ENCODE measurements at places on chromosomes 6 and 20.

DNA sequence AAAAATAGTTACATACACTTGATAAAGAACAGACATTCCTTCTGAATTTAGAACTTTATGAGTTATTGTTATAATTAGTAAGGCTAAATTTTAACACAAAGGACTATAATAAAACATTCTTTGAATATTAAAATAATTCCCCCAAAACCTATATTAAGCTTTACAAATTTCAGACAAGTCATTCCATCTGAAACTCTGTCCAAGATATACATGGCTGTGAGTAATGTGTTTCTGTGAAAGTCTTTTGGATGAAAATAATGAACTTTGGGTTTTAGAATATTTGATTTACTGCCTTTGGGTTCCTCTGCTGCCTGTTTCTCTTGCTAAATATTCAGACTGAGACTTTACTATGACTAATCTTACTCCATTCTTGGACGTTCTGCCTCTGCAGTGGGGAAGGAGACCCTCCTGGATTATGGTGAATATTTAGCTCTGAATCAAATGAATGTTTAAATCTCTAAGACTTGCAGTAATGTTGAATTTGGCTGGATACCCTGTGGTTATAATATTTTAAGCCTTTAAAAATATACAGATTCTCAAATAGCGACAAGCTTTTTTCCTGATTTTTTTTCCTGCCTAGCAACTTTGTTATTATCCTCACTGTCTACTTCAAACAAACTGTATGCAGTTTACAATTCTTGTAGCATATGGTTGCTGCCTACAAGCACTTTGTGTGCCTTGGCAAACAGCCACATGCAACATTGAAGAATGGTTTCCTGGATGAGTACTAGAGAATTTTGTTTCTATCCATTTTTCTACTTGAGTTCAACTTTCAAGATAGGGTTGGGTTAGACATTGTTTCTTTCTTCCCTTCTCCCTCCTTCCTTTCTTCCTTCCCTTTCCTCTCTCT is 51.4 kb downstream of the TXLNB start:
- H3K27ac ChIP-seq: no peak overlapping the region
- H3K36me3 ChIP-seq: no peaks in the 10 kb centered on the region
- DNase-seq: no peak
- H3K27me3 ChIP-seq: no peaks in the 10 kb centered on the region
- H3K4me1 ChIP-seq: no peaks in the 10 kb centered on the region
- no peak overlapping the region for H3K4me3 ChIP-seq

- no peaks in the 10 kb centered on the region for H3K27me3 ChIP-seq
- H3K4me1 ChIP-seq: peaks cover 19% of the 10 kb centered on the region
- peak overlapping the region; percentile 57 for H3K27ac ChIP-seq
- H3K4me3 ChIP-seq: no peak overlapping the region
- DNase-seq: no peak
These were observed 479.7 kb upstream of the MARCKS start for GRCh38 chr6:113377362-113377942.

- H3K27me3 ChIP-seq: no peaks in the 10 kb centered on the region
- H3K4me3 ChIP-seq: no peak overlapping the region
- H3K36me3 ChIP-seq: no peaks in the 10 kb centered on the region
- H3K27ac ChIP-seq: no peak overlapping the region
These were observed 436.9 kb upstream of the IMPG1 start for GRCh38 chr6:76509397-76509796.

DNA sequence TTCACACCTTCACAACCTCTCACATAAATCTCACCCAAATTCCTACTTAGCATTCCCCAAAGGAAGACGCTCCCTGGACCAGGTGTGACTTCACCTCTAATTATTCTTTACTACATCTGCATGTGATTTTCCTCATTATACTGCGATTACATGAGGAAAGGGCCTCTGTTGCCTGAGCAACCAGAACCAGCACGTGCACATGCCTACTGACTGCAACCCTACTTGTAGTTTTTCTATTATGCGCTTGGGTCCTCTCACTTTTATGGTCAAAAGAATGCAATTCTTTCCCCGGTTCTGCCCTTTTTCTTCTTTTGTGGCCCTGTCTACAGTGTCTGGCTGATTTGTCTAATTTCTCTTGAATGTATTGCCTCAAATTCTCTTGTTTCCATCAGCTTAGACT is 20.4 kb upstream of the ANKEF1 start:
- no peak overlapping the region for H3K4me3 ChIP-seq
- no peaks in the 10 kb centered on the region for H3K27me3 ChIP-seq
- H3K36me3 ChIP-seq: no peaks in the 10 kb centered on the region
- H3K4me1 ChIP-seq: no peaks in the 10 kb centered on the region

DNA sequence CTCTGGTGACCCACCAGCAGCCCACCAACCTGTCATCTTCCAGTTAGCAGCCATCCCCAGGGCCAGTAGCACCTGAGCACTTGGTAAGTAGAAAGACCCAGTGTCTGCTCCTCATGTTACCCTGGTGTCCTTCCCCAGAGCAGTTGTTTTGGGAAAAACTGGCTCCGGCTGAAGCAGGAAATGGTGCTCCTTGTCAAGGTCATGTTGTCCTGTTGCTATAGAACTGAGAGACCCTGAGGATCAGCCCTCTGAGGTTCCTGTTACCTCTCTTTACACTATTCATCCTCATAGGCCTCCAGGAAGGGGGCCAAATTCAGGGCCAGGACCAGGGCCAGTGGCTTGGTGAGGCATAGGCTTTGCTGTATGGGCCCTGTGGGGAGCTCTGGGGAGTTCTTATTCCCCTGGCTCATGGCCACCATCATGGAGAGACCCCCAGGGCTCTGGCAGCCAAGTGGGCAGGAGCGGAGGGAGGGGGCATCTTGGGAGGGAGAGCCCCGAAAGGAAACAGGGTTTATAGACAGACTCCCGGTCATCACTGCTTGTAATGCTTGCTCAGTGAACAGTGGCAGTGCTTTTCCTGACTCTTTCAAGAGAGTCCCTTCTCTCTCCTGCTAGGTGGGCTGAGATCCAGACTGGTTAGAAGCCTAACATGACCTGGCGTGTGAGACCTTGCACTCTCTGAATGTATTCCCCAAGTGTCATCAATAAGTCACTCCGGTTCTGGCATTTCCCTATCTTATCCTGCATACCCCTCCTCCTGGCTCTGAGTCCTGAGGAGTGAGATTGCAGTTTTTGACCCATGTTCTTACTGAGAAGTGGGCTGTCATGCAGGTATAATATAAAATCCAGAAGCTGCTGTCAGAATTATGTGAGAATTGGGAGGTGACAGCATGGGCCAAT is 50.7 kb downstream of the PPARD start:
- H3K4me1 ChIP-seq: peaks cover 57% of the 10 kb centered on the region
- peak overlapping the region; percentile 99 for H3K27ac ChIP-seq
- no peaks in the 10 kb centered on the region for H3K27me3 ChIP-seq
- H3K4me3 ChIP-seq: peak overlapping the region; percentile 31
- DNase-seq: no peak
- peaks cover 11% of the 10 kb centered on the region for H3K36me3 ChIP-seq

GRCh38 chr6:43712579-43712978 is 25.0 kb upstream of the MRPS18A start:
- H3K27me3 ChIP-seq: no peaks in the 10 kb centered on the region
- peaks cover 5% of the 10 kb centered on the region for H3K4me1 ChIP-seq
- H3K36me3 ChIP-seq: no peaks in the 10 kb centered on the region
- H3K27ac ChIP-seq: no peak overlapping the region

GRCh38 chr6:149806127-149806526 is 56.6 kb downstream of the PCMT1 start:
- no peaks in the 10 kb centered on the region for H3K4me1 ChIP-seq
- no peaks in the 10 kb centered on the region for H3K27me3 ChIP-seq
- peaks cover 41% of the 10 kb centered on the region for H3K36me3 ChIP-seq
- no peak overlapping the region for H3K27ac ChIP-seq

- no peak overlapping the region for H3K4me3 ChIP-seq
- H3K27ac ChIP-seq: no peak overlapping the region
- DNase-seq: no peak
- no peaks in the 10 kb centered on the region for H3K36me3 ChIP-seq
- H3K4me1 ChIP-seq: no peaks in the 10 kb centered on the region
- no peaks in the 10 kb centered on the region for H3K27me3 ChIP-seq
These were observed 1017.3 kb downstream of the KIF16B start for GRCh38 chr20:15555913-15556312.

- no peaks in the 10 kb centered on the region for H3K27me3 ChIP-seq
- H3K4me1 ChIP-seq: peaks cover 11% of the 10 kb centered on the region
- H3K4me3 ChIP-seq: no peak overlapping the region
- no peaks in the 10 kb centered on the region for H3K36me3 ChIP-seq
These were observed 157.8 kb upstream of the PREP start for GRCh38 chr6:105560611-105561066.

GRCh38 chr6:151052021-151052646 is 186.6 kb downstream of the MTHFD1L start:
- H3K4me3 ChIP-seq: no peak overlapping the region
- peaks cover 18% of the 10 kb centered on the region for H3K4me1 ChIP-seq
- H3K36me3 ChIP-seq: peaks cover under 1% of the 10 kb centered on the region
- no peaks in the 10 kb centered on the region for H3K27me3 ChIP-seq

- H3K27ac ChIP-seq: no peak overlapping the region
- no peaks in the 10 kb centered on the region for H3K36me3 ChIP-seq
- H3K4me3 ChIP-seq: no peak overlapping the region
- no peaks in the 10 kb centered on the region for H3K27me3 ChIP-seq
- no peak for DNase-seq
These were observed 488.4 kb upstream of the MMS22L start for GRCh38 chr6:97771372-97771771.

DNA sequence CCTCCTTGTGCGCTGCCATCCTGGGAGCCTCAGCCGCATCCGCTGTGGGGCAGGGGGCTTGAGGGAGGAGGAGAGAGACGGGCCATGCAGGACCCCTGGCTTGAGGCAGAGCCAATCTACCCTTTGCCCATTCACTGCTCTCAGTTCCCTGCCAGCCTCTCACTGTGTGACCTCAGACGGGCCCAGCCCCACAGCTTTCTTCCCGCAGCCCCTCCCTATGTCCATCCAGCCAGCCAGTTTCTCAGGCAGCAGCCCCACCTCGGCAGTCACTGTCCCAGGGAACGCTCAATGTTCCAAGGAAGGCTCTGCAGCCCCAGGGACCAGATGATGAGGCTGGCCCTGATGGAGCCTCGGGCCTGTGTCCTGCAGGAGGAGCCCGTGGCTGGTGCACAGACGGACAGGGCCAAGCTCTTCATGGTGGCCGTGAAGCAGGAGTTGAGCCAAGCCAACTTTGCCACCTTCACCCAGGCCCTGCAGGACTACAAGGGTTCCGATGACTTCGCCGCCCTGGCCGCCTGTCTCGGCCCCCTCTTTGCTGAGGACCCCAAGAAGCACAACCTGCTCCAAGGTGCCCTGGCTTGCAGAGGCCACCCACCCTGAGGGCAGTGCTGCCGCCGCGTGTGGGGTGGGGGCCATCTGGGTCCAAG is 3.9 kb upstream of the TNFRSF6B start:
- H3K27ac ChIP-seq: peak overlapping the region; percentile 42

DNA sequence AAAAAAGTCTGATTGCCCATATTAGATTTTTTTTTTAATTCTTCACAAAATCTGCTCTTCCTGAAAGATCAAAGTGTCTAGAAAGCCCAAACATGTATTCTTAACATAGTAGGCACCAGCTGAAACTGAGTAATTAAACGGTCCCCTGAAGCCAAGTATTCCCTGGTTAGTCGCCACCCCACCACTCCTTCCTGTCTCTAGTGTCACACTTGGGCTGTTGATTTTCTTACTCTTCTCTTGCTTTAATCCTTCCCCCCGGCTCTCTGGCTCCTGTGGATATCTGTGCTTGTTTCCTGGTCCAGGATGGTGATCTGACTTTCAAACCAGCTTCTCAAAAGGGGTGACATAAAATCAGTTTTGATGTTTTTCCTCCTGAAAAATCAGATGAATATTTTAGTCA is 162.9 kb downstream of the QKI start:
- peaks cover 30% of the 10 kb centered on the region for H3K36me3 ChIP-seq
- no peak overlapping the region for H3K27ac ChIP-seq
- peaks cover 16% of the 10 kb centered on the region for H3K4me1 ChIP-seq
- no peak overlapping the region for H3K4me3 ChIP-seq
- no peak for DNase-seq
- no peaks in the 10 kb centered on the region for H3K27me3 ChIP-seq

- no peak for DNase-seq
- H3K36me3 ChIP-seq: no peaks in the 10 kb centered on the region
- no peaks in the 10 kb centered on the region for H3K27me3 ChIP-seq
- no peak overlapping the region for H3K27ac ChIP-seq
These were observed 12.1 kb upstream of the REPS1 start for GRCh38 chr6:138999949-139000725.

GRCh38 chr6:107284805-107285204 is 169.5 kb upstream of the BEND3 start:
- no peaks in the 10 kb centered on the region for H3K36me3 ChIP-seq
- H3K4me1 ChIP-seq: no peaks in the 10 kb centered on the region
- H3K4me3 ChIP-seq: no peak overlapping the region
- no peak for DNase-seq
- H3K27ac ChIP-seq: no peak overlapping the region

DNA sequence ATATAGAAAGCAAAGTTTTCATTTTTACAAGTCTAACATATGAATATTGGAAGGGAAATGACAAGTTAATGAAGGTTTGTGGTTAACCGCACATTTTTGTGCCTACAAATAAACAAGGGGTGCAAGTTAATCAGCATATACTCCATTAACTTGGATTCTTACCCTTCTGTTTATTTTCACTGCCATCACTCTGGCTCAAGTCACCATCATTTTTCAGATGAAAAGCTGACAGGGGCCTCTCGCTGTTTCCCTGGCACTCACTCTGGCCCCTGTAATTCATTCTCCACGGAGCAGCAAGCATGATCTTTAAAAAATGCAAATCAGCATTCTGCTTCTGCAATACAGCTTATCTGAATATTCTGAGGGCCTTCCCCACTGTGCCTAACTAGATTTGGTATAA is 29.8 kb downstream of the APCDD1L start:
- no peaks in the 10 kb centered on the region for H3K4me1 ChIP-seq
- no peak for DNase-seq
- no peak overlapping the region for H3K27ac ChIP-seq
- no peaks in the 10 kb centered on the region for H3K27me3 ChIP-seq

DNA sequence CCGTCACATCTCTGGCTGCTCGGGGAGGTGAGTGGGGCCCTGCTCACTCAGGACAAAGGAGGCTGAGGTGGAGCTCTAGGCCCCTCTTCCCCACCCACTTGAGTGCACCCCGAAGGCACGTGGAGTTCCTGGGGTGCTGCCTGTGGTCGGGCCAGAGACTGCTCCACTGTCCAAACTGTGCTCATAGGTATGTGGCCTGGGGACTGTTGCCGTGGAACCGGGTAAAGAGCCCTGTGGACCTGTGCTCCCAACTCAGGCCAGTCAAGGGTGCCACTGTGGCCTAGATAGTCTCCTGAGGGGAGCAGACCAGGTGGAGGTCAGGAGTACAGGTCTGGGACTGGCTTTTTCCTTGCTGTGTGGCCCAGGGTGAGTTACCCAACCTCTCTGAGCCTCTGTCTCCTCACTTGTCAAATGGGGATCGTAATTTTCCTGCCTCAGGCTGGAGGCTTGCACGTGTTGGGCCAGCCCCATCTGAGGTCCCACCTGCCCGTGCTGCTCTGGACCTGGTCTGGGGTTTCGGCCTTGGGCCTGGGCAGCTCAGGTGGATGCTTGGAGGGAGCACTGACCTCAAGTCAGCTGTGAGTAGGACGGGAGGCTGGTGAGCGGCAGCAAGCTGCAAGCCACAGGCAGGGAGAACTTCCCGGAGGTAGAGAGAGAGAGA is 12.4 kb upstream of the NPBWR2 start:
- DNase-seq: peak; percentile 76
- no peak overlapping the region for H3K4me3 ChIP-seq
- H3K27ac ChIP-seq: no peak overlapping the region
- H3K4me1 ChIP-seq: no peaks in the 10 kb centered on the region

- no peak overlapping the region for H3K4me3 ChIP-seq
- no peaks in the 10 kb centered on the region for H3K36me3 ChIP-seq
- no peaks in the 10 kb centered on the region for H3K4me1 ChIP-seq
- no peaks in the 10 kb centered on the region for H3K27me3 ChIP-seq
These were observed 102.7 kb downstream of the KCNQ5 start for GRCh38 chr6:72724545-72724944.

- H3K27ac ChIP-seq: no peak overlapping the region
- H3K4me1 ChIP-seq: no peaks in the 10 kb centered on the region
- H3K27me3 ChIP-seq: no peaks in the 10 kb centered on the region
- no peak for DNase-seq
These were observed 27.3 kb upstream of the SLC22A23 start for GRCh38 chr6:3484192-3484591.

Measured in RWPE2 (cell line).